ENCODE measurements at places on chromosomes 7 and 10. TPM values are rescaled to one million over a fixed set of nuclear protein-coding genes. Genes with fewer than 3 reads are reported as not detected.

The SPOCK2 gene
- 362 TPM for total RNA-seq

The SORBS1 gene
- total RNA-seq = 221 TPM

The NAT16 gene
- 2.4 TPM for total RNA-seq

The TAS2R5 gene
- 1.3 TPM for total RNA-seq

The ASIC3 gene
- 10.8 TPM for total RNA-seq

The LRIT1 gene
- total RNA-seq = not detected

The LRRC17 gene
- total RNA-seq = 0.34 TPM

The LRRC18 gene
- total RNA-seq = not detected

The PNLIPRP3 gene
- total RNA-seq = not detected

The SYT15B gene
- not detected for total RNA-seq

The CUBN gene
- total RNA-seq = 0.32 TPM

The MYPN gene
- total RNA-seq = not detected

The ZNF736 gene
- total RNA-seq = 9.6 TPM

The LEP gene
- not detected for total RNA-seq

The C10orf90 gene
- total RNA-seq = not detected

The TDRD1 gene
- total RNA-seq = not detected

The TSC22D4 gene
- total RNA-seq = 39.6 TPM

The CYP3A4 gene
- total RNA-seq = not detected

The POU6F2 gene
- total RNA-seq = 34.7 TPM

The ZDHHC6 gene
- 33.0 TPM for total RNA-seq

The EGR2 gene
- total RNA-seq = 0.37 TPM

The BAIAP2L1 gene
- total RNA-seq = 0.66 TPM

The C7orf33 gene
- total RNA-seq = not detected

Data from glutamatergic neuron (in vitro differentiated cells).